Activated naive CD4-positive, alpha-beta T cell (primary cell): ENCODE measurements at places on chromosomes 3 and 15.

DNA sequence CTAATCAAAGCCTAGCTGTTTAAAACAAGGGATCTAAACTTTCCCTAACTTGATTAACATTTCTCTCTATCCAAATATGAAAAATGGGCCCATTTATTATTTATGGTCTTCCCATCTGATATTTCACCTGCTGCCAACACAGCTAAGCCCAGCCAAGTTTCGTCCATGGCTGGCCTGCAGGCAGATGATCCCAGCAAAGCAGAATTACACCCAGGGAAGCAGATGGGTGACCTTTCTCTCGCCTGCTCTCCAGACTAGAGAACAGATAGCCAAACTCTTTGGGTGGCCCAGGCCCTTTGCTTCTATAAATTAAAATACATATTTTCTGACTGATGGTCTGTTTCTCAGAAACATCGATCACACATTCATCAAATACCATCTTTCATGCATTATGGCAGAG is 1038.8 kb downstream of the AGBL1 start:
- no peak for DNase-seq

- no peak for DNase-seq
Observed at GRCh38 chr15:43408789-43409188, 37.9 kb downstream of the TUBGCP4 start.

DNA sequence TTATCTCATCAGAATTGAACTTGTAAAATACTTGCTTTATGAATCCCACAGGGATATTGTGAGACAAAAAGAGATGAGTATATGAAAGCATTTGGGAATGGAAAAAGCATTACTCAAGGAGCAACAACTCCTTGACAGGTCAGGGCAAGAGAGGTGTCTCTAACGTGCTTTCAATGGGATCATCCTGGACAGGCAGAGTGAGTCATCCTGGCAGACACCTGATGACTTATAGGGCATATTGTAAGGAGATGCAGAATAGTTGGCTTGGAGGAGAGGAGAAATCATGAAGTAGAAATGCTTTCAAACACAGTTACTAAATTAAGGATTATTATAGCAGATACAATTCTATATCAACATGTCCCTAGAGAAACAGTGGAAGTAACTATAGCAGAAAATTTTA is 71.9 kb upstream of the THSD4 start:
- DNase-seq, result no peak

DNA sequence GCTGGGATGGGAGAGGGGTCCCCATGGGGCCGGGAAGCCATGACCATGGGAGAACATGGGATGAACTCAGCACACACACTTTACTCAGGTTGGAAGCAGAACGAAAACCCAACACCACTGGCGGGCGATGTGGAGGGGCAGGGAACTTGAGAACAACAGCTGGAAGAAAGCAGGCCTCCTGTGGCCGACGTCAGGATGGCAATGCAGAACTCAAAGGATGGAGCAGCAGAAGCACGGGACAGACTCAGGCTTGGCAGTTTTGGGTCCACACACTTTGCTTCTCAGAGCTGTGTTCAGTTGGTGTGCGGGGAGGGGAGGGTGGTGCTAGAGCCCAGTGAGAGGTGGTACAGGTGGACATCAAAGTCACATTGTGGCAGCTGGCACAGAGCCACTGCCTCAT is 80.7 kb downstream of the SEC22A start:
- DNase-seq, result no peak

DNA sequence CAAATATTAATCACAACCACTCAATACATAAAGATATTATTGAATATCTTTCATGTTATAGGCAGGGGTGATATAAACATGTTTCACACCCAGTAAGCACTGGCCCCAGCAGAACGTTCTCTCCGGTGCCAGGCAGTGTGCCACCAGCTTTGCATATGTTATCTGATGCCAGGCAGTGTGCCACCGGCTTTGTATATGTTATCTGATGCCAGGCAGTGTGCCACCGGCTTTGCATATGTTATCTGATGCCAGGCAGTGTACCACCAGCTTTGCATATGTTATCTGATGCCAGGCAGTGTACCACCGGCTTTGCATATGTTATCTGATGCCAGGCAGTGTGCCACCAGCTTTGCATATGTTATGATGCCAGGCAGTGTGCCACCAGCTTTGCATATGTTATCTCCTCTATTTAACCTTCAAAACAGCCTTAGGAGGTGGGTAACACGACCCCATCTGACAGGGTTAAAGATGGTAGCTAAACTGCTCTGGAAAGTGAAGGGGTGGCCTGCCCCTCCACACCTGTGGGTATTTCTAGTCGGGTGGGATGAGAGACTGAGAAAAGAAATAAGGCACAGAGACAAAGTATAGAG is 6.9 kb downstream of the MUC20 start:
- DNase-seq, result no peak

DNA sequence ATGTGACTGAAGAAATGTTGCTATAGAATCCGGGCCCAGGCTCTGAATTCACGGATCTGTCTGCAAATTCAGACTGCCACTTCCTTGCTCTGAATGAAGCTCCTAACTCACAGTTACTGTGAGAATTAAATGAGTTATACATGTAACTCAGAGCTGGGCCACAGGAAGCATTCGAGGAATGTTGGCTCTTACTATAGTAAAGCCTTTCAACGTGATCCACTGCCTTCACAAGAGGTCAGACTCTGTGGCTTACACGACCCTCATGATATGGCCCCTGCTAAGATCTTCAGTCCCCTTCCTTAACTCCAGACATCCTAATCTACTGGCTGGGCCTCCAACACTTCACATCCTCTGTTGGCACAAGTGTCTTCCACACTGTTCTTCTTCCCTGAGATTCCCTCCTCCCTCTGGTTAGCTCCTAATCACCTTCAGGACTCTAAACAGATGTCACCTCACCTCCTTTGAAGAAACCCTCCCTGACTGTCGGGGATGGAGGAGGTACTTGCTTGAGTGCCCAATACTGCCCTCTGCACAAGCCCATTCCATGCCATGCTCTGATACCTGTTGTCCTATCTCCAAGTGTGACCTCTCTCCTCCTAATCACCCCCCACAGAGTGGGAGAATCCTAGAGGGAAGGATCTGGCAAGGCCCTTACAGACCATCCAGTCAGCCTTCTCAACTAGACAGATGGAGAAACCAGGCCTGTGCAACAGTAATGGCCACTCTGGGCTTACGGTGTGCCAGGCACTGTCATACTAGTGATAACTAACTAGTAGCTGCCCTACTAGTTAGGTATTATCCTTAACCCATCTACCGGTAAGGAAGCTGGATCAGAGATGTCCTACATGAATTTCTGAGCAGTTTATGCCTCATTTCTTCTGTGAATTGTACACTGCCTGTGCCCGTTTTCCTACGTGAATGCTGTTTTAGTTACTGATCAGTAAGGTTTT is 1.3 kb downstream of the ACTR8 start:
- DNase-seq, result no peak

DNA sequence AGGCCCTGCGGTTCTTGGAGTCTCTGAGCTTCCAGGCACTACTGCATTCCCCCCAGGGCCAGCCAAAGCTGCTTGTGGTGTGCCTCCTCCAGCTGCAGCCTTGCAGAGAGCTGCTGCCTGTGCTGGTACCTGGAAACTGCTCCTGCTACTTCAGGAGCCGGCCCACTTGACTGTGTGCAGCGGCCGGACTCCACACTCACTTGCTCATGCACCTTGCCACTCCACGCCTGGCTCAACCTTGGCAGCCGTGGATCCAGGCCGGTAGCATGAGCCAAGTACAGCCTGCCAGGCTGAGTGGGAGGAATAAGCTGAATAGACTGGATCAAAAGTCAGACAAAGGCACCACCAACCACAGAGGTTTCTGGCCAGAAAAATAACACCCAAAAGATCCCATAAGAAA is 169.7 kb downstream of the TJP1 start:
- DNase-seq, result no peak

DNA sequence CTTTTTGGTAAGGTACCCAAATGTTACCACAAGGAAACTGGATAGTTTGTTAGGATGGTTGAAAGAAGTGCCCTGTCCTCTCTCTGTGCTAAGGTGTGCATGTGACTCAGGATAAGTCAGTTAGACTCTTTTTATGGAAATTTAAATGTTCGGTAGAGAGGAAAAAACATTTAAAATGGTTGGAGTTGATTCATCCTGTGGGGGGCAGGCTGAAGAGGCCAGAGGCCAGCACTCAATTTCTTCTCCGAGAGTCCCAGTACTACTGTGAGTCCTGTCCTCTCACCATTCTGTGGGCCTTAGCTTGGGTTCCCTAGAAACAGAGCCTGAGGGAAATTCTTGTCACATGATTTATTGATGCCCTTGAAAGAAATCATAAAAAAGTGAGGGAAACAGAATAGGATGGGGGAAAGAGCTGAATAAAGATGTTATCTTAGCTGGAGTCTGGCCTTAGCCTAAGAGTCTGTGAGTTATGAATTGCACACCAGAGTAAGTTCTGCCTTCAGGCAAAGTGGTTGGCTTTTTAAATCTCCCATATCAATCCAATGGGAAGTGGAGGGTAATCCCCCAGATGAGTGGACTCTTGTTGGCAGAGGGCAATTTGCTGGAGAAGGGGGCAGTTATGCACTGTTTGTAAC is 106.5 kb upstream of the GALNT15 start:
- DNase-seq, result no peak

DNA sequence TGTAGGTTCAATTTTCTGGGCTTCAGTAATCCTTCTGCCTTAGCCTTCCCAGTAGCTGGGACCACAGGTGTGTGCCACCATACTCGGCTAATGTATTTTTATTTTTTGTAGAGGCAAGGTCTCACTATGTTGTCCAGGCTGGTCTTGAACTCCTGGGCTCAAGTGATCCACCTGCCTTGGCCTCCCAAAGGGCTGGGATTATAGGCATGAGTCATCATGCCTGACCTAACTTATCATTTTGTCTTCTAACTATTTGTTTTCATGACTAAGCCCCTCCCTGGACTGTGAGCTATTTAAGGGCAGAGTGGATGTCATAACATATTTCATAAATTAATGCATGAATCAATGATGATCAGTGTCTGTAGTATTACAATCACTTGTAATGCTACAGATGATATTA is 56.1 kb upstream of the PIAS1 start:
- no peak for DNase-seq

DNA sequence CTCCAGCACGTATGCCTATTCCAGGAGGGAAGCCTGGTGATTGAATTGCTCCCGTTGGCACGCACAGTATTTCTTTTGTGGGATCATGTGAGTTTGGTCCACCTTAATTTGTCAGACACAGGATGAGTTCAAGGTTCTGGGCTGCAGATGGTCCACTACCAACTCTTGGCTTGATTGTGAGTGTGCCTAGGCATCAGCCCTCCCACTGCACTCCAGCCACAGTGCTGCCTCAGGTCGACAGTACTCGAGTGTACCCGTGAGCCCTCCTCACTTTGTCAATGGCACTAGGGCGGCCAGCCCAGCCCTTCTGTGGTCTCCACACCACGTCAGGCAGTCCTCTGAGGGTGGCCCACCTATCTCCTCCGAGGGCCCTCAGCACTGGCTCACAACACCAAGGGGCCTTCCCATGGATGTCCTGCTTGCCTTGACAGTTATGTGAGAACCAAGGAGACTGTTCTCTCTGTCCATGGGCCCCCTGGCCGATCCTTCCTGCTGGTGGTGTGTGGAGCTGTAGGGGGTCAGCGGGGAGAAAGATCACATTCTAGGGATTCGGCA is 30.2 kb downstream of the CHRD start:
- DNase-seq, result no peak

GRCh38 chr3:155154255-155154654 is 74.1 kb downstream of the MME start:
- DNase-seq, result no peak
